ENCODE measurements at places on chromosomes 3 and 15.
A peak's percentile ranks its signal among the peaks of the same experiment; 100 is the strongest.

- DNase-seq = peak; percentile 75
Measured at GRCh38 chr3:157572559-157573270, 69.5 kb upstream of the VEPH1 start.

DNA sequence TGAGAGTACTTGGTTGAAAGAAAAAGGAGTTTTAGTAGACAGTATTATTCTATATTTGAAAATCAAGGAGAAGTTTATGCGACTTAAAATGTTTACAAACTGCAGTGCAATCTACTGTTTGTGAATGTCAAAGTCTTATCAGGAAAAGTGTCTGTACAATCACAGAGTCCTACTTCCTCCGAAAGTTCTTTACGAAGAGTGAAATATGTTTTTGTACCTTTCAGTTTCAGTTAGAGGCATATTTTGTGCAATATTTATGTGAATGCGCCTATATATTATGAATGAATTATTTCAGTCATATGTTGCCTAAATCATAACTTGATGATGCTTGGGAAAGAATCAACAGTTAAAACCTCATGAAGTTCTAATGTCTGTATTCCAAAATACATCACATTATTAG, 31.5 kb downstream of the NGRN start:
- DNase-seq = no peak

DNA sequence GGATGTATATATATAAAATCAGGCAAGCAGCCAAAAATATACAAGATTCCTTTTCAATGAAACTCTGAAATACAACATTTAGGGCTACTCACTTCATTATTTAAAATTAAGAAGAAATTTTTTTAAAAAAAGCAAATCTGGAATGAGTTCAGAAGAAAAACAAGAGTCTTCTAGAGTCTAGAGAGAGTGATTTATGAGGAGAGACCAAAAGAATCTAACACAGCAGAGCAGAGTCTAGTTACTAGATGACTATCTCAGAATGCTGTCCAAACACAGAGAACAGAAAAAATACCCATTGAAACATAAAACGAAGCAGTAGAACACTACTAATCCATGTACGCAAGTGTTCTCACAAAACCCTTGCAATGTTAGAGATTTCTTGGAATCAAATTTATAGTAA, 275.2 kb upstream of the CBLB start:
- no peak for DNase-seq

GRCh38 chr15:65655026-65655425, 33.3 kb downstream of the SLC24A1 start:
- DNase-seq = peak; percentile 53

DNA sequence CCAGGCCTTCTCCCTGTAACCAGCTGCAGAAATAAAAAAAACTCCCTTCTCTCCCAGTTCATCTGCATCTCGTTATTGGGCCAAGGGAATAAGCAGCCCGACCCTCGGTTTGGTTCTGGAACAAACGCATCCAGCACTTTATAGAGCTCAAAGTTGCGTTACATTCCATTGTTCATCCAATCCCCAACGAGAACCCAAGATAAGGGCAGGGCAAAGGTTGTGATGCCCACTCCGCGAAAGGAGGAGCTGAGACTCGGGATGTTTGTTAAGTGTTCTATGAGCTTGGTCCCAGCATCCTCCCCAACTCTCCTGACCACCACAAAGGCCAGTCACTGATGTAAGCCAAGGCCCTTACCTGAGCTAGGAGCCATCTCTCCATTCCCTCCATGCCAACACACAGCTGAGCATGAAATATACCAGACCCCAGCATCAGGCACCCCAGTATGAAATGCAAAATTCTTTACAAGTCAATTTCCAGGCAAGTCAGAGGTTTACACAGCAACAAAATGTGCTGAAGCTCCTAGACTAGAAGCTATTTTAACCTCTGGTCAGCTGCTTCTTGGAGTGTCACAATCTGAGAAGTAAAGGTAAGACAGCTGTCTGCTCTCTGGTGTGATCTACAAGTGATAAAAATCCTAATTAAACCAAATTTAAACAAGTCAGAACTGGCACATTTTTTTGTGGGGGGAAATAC, 17.9 kb downstream of the CCDC12 start:
- DNase-seq = no peak

GRCh38 chr15:40894681-40895448, 615 bp downstream of the VPS18 start:
- peak; percentile 94 for DNase-seq

- DNase-seq = peak; percentile 68
Measured at GRCh38 chr3:147038481-147038880, 367.9 kb downstream of the ZIC4 start.

- peak; percentile 85 for DNase-seq
Measured at GRCh38 chr15:75454471-75455378, 3.2 kb upstream of the SIN3A start.

DNA sequence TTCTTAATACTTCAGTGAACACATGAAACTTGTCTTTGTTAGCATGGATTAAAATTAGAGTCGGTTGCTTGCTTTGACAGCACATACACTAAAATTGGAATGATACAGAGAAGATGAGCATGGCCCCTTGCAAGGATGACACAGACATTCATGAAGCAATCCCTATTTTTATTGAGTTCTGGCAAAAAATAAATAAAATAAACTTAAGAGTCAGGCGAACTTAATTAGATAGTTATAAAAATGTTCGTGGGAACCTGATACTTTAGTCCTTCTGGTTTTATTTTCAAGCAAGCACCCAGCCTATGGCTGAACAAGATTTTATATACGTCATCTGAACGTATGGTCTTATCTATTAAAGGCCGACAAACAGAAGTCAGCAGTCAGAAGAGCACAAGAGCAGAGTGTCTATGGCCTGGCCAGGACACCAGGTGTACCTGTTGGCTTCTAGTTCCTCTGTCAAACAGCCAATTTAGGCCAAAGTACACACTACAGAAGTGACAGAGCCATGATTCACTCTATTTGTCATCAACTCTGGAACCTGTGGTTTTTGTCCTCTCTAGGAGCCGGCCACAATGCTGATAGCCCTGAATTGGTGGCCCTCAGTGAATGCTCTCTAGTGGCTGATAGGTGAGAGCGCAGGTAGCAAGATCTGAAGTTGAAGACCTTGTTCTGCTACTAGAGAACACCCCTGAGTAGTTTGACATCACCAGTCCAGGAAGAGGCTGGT, 64.3 kb downstream of the LEO1 start:
- peak; percentile 61 for DNase-seq

DNA sequence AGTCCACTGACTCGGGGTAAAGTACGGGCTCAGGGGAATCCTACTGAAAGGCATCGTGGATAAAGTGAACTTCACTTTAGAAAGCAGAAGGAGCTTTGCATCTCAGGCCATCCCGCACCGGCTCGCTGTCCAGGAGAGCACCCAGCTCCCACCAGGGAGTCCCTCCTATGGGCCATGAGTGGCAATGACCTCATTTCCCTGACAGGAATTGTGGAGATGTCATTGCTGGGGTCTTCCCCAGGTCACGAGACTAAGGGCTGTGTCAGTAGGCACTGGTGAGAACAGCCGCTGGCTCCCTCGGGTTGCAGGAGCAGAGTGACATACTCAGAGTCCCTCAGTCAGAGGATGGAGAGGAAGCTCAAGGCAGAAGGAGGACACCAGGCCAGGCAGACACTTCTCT, 97.3 kb downstream of the XXYLT1 start:
- no peak for DNase-seq

DNA sequence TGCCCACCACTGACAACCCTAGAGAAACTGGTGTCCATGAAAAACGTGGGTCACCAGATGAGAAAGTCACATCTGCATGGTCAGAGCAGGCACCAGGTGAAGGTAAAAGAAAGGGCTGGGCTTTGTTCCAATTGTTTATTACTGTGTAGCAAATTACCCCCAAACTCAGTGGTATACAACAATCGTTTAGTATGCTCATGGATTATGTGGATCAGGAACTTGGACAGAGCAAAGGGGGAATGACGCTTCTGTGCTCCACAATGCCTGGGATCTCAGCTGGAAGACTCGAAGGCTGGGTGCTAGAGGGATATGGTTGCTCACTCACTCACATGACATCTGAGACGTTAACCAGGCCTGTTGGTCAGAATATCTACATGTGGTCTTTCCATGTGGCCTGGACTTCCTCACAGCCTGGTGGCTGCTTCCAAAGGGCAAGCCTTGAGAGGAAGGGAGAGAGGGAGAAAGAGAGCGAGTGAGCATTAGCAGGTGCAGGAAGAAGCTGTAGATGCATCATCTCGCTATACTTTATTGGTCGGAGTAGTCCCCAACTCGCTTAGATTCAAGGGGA, 44.9 kb downstream of the LPP start:
- DNase-seq = no peak

DNA sequence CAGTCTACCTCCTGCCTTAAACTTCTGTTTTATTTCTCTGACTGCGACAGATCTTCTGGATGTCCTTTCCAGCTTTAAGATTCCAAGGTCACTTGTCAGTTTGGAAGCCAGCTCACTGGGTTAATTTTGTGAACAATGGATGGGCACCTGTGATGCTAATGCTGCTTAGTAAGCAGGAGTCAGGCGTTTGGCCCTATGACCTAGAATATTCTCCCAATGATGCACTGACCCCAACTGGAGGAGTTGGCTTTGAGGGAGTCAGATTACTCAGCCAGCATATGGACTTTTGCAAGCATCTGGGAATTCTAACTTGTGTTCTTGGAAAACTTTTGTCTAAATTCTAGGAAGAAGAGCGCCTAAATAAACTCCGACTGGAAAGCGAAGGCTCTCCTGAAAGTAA, 28.1 kb downstream of the HACD3 start:
- DNase-seq = peak; percentile 64

- peak; percentile 48 for DNase-seq
Measured at GRCh38 chr3:20185331-20185678, 701 bp downstream of the SGO1 start.

DNA sequence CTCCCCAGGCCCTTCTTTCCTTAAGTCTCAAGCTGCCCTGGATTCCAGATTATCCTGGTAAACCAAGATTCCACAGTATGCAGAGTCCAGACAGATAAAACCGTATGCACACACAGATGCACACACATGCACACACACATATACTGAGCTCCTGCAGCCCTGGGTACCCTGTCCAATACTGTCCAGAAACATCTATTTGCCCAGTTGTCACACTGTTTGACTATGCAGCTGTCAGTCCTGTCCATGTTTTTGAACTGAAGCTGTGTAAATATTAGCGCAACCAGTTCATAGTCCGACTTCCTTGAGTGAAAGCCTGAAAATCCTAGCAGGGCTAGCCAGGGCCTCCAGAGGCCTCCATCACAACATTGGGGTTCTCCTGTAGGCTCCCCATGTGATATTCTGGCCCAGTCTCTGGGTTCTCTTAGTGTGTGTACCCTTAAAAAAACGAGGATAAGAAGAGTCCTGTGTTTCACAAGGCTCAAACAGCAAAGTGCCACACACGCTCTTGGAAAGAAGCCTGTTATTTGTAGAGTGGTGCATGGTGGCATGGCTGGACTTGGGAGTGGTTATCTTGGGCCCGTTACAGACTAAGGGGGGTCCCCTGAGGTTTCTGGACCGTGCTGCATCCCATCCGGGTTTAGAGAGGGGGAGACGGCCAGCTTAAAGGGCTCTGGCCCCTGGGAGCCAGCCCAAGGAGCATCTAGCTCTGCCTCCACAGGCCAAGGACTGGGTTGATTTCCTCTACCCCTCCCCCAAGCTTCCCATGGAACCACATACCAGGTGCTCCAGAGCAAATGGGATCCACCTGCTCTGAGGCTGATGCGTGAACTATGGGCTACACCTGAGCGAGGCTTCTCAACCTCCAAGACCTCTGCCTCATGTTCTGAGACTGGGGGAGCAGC, 108.3 kb downstream of the IQSEC1 start:
- no peak for DNase-seq

GRCh38 chr15:65947041-65947440, 77.8 kb downstream of the RAB11A start:
- DNase-seq = no peak

- DNase-seq = peak; percentile 67
Measured at GRCh38 chr3:133563186-133563591, 10.3 kb upstream of the CDV3 start.

- peak; percentile 72 for DNase-seq
Measured at GRCh38 chr3:31275038-31275572, 257.6 kb upstream of the STT3B start.

DNA sequence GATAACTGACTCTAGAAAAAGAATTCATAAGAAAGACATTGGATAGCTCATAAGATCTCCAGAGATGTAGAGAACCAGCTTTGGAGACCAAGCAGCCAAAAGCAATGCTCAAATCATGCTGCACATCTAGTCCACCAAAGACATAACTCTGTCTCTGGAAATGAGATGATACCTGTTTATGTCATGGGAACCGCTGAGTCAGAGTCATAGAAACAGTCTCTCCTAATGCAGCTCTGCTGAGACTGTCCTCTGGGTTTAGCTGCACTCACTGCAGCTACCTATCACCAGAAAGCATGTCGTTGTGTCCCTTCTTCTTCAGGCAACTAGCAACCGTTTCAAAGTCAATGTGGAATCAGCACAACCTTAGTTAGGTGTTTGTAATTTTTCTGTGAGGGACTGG, 218.5 kb upstream of the ROBO1 start:
- no peak for DNase-seq

DNA sequence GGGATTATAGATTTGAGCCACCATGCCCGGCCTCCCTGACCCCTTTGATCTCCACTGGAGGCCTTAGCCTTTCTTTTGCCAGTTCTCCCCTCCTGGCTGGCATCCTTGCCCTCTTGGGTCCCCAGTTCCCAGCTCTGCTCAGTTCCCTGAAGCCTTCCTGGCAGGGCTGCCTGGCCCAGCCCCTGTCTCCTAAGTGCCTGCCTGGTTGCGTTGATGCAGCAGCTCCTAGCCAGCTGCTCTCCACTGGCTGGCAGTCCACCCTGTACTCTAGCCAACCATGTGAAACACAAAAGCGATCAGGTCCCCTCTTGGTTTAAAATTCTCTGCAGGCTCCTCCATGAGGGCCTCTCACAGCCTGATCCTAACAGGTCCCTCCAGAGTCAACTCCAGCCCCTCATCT, 184.7 kb downstream of the RAB11A start:
- no peak for DNase-seq

DNA sequence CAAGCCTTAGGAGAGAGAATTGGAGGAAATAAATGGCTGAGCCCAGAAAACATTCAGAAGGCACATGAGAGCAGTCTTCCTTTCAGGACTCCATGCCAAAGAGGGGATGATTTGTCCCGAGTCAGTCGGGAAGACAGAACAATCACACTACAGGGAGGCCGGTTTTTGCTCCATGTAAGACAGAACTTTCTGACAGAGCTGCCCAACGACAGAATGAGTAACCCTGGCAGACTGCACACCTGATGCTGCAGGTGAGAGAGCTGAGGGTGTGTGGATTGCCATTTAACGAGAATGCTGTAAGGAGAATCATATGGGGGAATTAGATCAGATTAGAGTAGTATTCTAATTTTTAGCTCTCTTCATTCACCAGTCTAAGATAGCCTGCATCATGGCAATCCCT, 533.0 kb downstream of the EPHB1 start:
- DNase-seq = no peak
